Nephron progenitor cell (in vitro differentiated cells): ENCODE measurements at places on chromosomes 3 and 15.
A peak's percentile ranks its signal among the peaks of the same experiment; 100 is the strongest.

- DNase-seq = no peak
These were observed 78.3 kb upstream of the ALDH1A3 start for GRCh38 chr15:100801256-100801900.

DNA sequence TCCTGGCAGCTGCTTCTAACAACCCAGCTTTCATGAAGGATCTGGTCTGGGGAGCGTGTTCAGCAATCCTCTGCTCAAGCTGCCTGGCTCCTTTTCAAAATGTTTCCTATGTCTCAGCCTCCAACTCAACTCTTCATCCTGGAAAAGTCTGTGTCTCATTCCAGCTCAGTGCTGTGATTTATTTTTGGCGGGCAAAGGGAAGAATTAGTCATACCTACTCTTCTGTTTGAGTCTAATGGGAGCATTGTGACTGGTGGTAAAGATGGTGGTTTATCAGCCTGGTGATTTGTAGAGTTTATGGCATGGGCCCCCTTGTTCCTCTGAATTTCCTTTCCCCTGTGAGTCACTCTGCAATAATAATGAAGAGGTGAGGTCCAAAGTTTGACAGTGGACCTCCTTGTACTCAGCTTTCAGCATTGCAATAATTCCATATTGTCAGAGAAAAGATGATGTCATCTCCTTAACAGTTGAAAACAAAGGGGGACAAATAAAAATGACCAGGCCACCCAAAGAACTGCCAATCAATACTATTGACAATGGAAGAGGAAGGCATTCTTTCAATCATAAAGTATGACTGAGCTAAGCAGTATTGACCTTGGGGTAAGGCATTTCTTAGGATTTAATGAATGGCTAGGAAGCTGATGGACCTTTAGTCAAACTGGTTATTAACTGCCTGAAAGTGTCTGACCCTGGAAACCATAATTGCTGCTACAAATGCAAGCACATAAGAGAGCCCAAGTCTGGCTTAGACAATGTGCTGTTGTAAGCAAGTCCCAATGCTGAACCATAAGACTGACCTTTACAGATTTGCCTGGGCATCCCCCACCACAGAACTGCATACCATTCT lies 204.7 kb upstream of the MCTP2 start:
- DNase-seq = no peak

GRCh38 chr15:91413142-91413541 lies 313.1 kb downstream of the SV2B start:
- no peak for DNase-seq

- DNase-seq = no peak
These were observed 691.7 kb upstream of the CBLB start for GRCh38 chr3:106560451-106560966.

DNA sequence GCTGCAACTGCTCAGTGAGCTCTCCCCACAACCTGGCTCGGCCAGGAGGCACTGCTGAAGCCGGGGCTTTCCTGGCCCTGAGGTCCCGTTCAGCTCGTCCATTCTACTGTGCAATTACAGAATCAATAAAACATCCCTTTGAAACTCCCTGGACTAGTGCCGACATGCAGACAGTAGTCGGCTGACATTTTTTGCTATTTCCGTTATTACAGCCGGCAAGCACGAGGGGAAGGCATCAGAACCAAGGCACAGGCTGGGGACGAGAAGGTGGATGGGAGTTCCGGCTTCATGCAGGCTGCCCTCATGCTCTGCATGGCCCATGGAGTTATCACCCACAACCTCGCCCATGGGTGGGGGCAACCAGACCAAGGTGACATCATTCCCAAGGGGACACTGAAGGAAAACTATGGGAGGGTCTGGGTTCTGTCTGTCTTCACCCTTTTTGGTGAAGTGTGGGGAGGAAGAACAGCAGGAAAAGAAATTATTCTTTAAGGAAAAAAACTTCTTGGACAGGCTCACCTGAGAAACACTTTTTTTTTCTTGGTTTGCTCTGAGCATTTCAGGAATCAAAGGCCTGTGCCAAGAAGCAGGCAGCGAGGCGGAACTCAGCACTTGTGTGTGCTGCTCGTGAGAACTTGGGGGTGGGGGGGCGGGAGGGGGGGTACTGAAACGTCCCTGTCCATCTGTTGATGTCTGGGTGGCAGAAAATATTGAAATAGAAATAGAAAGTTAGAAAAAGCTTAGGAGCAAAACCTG lies 154.5 kb downstream of the FOXP1 start:
- no peak for DNase-seq

DNA sequence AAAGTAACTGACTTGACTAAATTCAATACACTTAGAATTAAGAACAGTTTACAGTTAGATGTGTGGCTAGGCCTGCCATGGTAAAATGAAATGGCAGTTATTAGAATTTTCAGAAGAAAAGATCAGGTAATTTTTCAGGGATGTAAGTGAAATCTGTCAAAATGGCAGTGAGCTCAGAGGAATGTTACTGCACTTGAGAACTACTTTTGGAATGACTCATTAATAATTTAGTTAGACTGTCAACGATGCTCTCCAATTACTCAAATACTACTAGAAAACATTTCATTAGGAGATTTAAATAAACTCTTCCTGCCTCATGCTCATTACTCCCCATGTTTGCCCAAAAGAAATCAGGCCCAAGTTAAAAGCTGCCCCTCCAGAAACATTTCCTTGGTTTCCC lies 84.4 kb downstream of the RFTN1 start:
- DNase-seq = no peak

DNA sequence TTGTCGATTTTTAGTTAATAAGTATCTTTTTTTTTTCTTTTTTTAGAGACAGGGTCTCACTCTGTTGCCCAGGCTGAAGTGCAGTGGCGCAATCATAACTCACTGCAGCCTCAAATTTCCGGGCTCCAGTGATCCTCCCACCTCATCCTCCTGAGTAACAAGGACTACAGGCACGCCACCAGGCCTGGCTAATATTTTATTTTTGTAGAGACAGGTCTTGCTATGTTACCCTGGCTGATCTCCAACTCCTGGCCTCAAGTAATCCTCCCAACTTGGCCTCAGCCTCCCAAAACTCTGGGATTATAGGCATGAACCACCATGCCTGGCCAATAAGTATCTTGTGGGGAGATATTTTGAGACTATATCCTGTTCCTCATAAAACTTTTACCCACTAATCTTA lies 29.4 kb upstream of the ARID3B start:
- no peak for DNase-seq

GRCh38 chr15:89068325-89068784 lies 19.9 kb upstream of the ABHD2 start:
- DNase-seq = no peak

DNA sequence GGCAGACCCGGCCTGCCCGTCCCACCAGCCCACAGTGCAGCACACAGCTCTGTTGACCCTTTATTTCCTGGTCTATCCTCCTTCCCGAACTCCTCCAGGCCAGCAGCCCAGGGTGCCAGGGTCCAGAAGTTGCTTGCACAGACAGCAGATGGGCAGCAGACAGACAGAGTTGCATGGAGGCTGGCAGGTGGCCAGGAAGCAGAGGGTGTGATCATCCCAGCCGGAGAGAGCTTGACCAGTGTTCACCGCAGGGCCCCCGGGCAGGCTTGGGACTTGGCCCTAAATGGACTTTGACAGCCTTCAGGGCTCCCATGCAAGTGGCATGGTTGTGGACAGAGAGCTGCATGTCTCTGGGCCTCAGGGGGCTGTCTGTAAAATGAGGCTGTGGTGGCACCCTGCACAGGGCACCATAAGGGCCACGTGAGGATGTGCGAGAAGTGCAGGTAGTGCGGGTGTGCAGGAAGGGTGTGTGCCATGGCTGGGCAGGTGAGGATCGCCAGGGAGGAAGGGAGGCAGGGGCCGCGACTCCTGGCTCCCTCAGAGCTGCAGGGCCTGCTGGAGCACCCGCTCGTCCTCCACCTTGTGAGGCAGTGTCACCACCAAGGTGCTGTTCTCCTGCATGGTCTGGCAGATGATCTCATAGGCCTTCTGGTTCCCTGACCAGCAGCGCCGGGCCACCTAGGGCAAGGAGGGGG lies 6.3 kb upstream of the ZXDC start:
- no peak for DNase-seq

DNA sequence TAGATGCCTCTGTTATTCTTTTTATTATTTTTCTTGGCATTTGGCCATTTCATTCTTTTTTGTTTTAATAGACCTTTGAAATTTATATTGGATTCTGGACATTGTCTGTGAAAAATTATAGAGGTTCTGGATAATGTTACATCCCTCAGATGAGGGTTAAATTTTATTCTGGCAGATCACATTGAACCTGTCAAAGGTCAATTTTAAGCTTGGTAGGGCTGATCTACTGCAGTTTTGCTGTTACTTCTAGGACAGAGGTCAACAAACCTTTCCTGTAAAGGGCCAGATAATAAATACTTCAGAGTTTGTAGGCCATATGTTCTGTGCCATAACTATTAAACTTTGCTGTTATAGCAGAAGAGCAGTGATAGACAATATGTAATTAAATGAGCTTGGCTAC lies 318.9 kb upstream of the DPPA4 start:
- DNase-seq = no peak

DNA sequence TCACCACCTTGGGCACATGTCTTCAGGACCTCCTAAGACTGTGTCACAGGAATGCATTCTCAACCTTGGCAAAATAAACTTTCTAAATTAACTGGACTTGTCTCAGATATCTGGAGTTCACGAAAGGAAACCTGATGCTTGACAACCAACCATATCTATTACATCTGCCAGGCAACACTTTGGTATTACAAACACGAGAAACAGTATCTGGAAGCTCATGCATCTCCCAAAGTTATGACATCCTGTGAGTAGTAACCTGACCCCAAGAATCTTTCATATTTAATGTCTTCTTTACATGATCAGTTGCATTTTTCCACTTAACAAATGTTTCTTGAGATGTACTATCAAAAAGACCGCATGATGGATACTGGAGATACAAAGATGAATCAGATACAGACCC lies 465.3 kb upstream of the AGTR1 start:
- DNase-seq = no peak

GRCh38 chr3:25818335-25818734 lies 28.4 kb downstream of the OXSM start:
- no peak for DNase-seq

DNA sequence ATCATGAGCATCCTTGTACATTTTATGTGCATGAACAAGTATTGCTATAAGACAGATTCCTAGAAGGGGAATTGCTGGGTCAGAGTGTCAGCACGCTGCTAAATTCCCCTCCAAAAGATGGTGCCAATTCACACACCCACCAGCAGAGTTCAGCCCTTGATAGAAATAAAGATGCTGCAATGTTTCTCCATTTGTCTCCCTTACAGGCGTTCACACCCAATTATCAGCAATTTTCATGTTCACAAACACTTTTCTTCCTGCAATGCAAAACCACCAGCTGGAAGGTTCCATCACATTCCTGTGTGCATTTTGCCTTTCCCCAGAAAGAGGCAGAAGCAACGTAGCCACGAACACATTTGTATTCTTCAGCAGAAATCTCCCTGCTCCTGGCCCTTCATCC lies 3.3 kb upstream of the TAMM41 start:
- no peak for DNase-seq

DNA sequence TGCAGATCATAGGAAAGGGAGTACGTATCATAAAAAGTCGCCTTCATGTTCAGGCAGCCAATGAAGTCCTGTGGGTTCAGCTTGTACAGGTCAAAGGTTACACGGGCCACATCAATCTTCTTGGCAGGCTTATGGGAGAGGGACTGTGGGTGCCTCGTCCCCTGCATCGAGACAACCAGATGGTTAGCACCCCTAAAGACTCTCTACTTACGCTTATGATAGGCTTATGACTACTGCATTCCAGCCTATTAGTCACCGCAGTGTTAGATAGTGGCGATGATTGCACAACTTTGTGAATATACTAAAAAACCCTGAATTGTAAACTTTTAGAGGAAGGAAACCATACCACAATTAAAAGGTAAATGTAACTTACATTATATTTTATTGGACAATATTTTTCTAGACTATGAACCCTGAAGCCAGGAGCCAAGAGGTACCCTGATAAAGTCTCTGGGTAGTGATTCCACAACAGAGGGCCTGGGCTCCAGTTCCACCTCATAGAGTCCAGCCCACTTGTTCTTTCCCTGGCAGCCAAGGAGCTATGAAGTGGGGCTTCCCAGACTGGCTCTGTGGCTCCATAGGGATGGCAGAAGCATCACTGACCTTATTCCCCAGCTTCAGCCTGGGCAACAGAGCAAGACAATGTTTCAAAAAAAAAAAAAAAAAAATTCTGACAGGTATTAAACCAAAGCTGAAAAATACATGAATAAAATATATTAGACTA lies 2.5 kb upstream of the FANCD2 start:
- peak; percentile 64 for DNase-seq

DNA sequence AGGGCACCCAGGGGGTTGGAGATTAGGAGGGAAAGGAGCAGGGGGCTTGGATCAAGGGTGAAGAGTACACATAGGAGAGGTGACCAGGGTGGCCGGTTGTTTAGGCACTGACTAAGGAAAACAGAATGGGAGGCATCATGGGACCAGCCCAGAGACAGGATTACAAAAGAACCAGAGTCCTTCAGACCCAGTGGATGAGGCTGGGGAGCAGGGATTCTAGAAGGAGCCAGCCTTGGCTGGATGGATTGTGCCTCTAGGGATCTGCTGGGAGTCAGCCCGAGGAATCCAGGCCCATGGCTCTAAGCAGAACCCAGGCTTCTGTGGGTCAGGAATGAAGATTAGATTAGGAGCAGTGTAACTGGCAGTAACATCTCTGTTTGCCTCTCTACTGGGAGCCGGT lies 98.6 kb downstream of the ARNT2 start:
- no peak for DNase-seq

GRCh38 chr15:50854601-50855490 lies 53.6 kb upstream of the AP4E1 start:
- no peak for DNase-seq

- DNase-seq = no peak
These were observed 27.0 kb upstream of the IREB2 start for GRCh38 chr15:78411061-78411460.

DNA sequence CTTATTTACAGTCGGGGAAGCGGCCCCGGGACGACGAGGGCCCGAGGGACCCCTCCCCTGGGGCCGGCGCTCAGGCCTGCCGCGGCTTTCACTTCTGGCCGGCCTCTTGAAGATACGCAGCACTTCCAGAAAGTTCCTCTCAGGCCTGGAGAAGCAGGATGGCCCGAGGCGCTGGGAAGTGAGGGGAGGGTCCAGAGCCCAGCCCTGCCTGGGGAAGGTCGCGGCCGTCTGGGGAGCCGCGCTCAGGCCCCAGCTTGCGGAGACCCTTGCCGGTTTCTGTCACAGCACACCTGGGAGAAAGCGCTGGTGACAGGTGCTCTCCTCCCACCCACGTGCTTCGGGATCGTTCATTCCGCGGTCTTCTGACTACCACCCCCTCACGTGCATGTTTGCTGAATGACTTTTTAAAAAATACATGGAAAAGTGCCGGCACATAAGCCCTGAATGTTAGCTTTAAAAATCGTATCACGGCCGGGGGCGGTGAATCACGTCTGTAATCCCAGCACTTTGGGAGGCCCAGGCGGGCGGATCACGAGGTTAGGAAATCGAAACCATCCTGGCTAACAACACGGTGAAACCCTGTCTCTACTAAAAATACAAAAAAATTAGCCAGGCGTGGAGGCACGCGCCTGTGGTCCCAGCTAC lies 727 bp upstream of the TM2D3 start:
- DNase-seq = no peak

- DNase-seq = no peak
These were observed 35.7 kb downstream of the SRP14 start for GRCh38 chr15:40003116-40003916.
